GM13976 (cell line): ENCODE measurements at places on chromosomes 7 and 10.
A peak's percentile ranks its signal among the peaks of the same experiment; 100 is the strongest.

DNA sequence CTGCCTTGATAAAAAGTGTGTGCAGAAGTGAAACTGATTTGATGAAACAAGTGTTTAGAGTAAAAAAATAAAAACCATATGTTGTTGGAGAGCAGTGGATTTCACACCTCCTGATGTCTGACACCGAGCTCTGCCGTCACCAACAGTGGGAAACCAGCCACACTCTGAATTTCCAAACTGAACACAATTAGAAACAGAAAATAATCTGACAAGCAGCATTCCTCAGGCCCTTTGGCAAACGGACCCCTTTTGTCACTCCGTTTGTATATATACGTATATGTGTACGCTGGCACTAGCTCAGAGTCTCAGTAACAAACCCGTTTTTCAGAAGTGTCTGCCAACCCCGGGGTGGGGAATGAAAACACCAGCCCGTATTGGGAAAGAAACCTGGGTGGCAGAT lies 32.4 kb downstream of the TACC2 start:
- no peak for DNase-seq

- no peak for DNase-seq
Measured at GRCh38 chr7:137151041-137151689, 192.4 kb downstream of the PTN start.

DNA sequence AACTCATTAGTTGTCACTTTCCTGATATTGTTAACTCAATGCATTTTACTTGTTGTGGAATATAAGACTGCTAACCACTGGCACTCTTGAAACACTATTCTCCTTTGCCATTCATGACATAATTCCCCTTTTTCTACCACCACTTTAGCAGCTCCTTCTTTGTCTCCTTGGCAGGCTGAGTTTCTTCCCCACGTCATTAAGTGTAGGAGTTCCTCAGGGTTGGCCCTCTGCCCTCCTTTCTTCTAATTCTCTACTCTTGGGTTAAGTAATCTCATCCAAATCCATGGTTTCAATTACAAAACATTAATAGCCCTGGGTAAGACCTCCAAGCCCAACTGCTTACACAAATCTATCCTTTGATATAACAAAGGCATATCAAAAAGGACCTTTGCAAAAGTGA lies 175.1 kb downstream of the HGF start:
- no peak for DNase-seq

GRCh38 chr10:35208536-35208935 lies 81.9 kb downstream of the CREM start:
- peak; percentile 47 for DNase-seq

GRCh38 chr7:5382281-5382892 lies 41.2 kb downstream of the TNRC18 start:
- DNase-seq = no peak

DNA sequence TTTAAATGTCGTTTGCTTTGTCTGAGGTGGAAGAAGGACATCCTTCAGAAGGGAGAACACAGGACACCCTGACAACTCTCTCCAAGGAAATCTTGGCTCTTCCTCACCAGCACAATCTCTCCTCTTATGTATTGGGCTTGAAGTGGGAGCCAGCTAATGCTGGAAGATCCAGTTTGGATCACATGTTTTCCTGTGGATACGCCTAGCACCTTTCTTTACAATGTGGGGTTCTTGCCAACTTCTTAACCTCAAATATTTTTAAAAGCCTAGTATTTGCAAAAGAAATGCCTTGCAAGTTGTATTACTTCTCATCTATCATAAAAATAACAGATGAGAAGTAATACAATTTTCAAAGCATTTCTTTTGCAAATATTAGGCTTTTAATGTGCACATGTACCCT lies 76.4 kb downstream of the FRMD4A start:
- no peak for DNase-seq

DNA sequence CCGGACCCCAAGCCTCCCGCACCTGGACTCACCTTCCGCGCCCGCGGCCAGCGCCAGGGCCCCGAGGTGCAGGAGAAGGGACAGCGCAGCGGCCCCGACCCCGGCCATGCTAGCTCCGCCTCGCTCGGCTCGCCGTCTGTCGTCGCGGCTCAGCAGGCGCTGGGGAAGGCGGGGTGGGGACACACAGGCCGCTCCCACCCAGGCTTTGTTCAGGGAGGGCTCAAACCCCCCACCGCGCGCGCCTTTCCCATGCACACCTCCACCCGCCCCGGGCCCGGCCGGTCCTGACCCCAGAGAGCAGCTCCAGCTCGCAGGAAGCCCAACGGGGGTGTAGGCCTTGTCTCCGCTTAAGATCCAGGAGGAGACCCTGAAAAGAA lies at the start of gene KCP:
TSS of gene KCP (minus strand) at position 141 of the 377 bp plus-strand sequence. CDS start at position 108, 33 bp downstream.
- peak; percentile 18 for DNase-seq

- DNase-seq = peak; percentile 16
Measured at GRCh38 chr7:142439739-142440138, 181.9 kb upstream of the PRSS58 start.

- no peak for DNase-seq
Measured at GRCh38 chr10:43622038-43622437, 15.8 kb downstream of the ZNF485 start.

DNA sequence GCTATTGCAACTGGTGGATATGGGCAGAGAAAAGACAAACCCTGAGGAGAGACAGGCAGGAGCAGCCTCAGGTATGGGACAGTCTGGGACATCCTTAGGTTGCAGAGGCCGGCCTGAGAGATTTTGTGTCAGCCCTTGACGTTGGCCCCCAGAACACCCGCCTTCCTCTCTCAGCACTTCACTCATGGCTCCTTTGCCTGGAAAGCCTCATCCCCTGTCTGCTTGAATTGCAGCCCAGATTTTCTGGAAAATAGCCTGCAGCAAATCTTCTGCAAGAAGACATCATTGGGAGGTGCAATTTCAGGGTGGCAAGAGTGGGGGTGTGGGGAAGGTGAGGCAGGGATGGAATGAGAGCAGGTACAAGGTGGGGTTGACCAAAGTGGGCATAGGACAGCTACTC lies 2.2 kb upstream of the FRMD4A start:
- no peak for DNase-seq

- no peak for DNase-seq
Measured at GRCh38 chr10:70476249-70477035, 2.1 kb upstream of the PALD1 start.
